ENCODE measurements at places on chromosomes 4 and X.

DNA sequence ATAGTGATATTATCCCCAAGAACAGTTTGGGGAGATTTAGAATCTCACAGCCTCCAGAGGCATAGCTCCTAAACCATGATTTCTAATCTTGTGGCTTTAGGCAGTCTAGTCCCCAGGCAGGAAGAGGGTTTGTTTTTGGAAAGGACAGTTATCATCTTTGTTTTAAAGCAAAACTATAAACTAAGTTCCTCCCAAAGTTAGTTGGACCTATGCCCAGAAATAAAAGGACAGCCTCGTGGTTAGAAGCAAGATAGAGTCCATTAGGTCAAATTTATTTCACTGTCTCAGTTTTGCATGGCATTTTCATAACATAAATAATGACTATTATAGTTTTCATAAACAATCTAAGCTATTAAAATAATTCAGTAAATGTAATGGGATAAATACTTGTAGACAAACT is 120.5 kb downstream of the MAGEC2 start:
- no peak for DNase-seq

GRCh38 chrX:153983321-153983801 is 10.8 kb downstream of the TMEM187 start:
- DNase-seq, result no peak

GRCh38 chrX:11965436-11965835 is 172.8 kb upstream of the FRMPD4 start:
- no peak for DNase-seq

- DNase-seq, result no peak
Measured at GRCh38 chr4:110669663-110670062, 46.8 kb upstream of the PITX2 start.

- no peak for DNase-seq
Measured at GRCh38 chrX:50877310-50877709, 33.2 kb upstream of the BMP15 start.

GRCh38 chr4:98638661-98639060 is 19.8 kb downstream of the TSPAN5 start:
- DNase-seq, result no peak

- no peak for DNase-seq
Measured at GRCh38 chrX:78455901-78456300, 128.5 kb upstream of the CYSLTR1 start.

- DNase-seq, result no peak
Measured at GRCh38 chrX:133881893-133882292, 103.5 kb downstream of the GPC3 start.

- DNase-seq, result no peak
Measured at GRCh38 chr4:139484783-139485311, 30.9 kb downstream of the RAB33B start.

GRCh38 chr4:82394896-82395295 is 21.1 kb upstream of the HNRNPD start:
- no peak for DNase-seq

DNA sequence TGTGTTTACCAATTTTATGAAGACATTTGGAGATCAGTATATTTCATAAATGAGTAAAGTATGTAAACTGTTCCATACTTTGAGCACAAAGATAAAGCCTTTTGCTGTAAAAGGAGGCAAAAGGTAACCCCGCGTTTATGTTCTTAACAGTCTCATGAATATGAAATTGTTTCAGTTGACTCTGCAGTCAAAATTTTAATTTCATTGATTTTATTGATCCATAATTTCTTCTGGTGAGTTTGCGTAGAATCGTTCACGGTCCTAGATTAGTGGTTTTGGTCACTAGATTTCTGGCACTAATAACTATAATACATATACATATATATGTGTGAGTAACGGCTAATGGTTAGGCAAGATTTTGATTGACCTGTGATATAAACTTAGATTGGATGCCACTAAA is 1.9 kb downstream of the FMR1 start:
- no peak for DNase-seq

- no peak for DNase-seq
Measured at GRCh38 chr4:54359919-54360650, 131.0 kb downstream of the PDGFRA start.

DNA sequence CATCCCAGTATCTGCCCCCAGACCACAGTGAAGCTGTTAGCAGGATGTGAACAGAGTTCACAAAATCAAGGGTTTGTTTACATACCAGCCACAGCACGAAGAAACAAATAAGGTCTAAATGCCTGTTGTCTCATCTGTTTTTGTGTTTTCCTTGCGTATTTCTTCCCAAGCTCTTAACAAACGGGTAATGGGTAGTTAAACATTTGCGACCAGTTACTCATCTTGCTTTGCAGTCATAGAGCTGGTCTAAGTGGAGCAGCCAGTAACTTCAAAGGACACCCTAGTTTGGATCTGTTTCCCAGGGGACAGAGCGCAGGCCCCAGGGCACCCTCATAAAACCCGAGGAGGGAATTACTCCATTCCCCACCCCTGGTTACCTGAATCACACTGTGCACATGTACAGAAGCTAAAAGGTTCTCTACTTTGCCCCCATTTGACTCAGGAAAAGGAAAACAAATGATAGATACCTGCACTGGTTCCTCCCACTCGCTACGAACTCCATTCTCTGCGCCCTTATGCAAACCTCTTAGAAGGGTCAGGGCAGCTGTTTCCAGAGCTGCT is 68.8 kb downstream of the MAML3 start:
- no peak for DNase-seq

DNA sequence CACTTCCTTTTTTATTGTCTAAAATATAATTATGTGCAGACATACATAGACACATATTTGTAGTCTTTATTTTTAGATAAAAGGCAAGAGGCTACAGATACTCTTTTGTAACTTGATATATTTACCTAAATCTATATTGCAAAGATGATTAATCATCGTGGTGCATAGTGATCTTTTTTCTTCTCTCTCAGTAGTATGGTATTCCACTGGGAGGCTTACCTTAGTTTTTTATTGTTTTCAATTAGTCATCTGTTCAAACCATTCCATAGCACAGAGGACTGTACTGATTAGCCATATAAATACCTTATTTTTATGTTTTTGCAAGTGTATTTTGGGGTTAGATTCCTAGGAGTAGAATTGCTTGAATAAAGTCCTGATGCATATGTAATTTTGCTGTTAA is 619.7 kb downstream of the GRXCR1 start:
- no peak for DNase-seq

DNA sequence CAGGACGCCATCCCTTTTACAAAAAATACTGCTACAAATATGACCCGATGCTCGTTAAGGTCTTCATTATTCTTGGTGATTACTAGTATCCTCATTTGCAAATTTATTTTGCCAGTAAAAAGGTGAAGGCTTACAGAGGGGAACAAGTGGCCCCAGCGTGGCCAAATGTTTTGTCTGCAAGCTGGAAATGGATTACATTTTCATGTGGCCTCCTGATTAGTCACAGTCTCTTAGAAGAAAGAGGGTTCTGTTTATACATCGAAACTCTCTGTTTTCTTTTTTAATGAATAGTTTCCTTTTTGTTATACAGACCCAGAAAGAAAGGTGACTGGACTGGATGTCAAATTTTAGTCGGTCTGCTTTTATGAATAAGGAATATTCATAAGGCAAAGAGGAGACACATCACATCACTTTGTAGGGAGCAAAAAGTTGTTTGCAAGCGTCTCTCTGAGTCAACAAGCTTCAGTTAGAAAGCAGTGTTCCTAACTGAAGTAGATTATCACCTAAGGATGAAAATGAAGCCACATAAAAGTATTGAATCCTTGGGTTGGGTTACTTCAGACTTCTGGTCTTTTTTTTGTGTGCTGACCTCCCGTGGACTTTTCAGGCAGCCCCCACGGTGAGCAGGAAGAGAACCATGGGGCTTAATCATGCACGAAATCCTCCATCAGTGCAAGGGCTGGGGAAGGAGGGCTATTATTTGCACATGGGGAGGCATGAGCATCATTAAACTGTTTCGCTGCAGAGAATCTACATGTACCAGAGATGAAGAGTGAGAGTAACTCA is 125.6 kb downstream of the ARSF start:
- no peak for DNase-seq

DNA sequence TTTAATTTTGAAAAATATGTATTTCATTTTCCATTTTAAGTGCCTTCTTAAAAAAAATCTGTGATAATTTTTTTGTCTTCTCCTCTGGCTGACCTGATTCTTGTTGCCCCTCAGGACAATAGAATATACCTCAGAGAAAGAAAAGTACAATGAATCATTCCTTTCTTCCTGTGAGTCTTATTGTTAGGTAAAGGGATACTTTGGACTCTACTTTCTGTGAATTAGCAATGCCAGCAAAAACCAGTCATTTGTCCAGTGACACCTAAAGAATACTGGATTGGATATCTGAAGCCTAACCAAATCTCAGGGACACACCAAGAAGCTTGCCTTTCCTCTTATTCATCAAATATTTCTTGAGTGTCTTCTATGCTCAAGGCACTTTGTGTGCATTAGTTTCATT is 102.1 kb downstream of the AREG start:
- DNase-seq, result no peak

DNA sequence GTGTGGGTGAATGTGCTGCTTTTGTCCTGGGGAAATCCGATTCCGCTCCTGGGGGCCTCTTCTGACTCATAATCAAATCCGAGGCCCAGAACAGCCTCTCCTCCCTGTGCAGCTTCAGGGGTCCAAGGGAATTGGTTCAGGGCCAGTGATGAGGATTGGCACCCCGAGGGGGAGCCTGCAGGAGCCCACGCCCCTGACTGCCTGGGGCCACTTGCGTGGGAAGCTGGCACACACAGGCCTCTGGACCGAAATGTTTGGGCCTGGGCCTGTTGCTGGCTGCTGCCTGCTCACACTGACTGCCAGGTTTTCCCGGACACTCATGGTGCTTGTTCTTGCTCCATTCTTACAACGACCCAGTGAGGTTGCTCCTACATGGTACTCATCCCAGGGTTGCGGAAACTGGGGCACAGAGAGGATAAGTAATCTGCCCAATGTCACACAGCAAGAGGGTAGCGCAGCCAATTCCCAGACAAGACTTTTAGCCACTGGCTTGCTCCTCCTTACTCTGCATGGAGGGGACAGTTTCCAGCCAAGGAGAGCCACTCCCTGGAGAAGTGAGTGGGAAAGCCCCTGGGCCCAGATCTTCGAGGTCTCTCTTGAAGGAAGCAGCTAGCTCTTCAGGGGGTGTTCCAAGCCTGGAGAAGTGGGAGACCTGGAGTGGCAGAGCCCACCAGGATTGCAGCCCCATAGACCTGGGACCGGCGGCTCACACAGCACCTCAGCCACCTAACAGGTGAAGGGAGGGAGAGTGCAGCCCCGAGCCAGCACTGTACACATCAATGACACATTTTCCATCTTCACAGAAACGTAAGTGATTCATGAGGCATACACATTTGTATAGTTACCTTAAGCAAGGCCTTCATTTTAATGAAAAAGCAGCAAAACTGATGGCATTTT is 20.3 kb downstream of the CFAP99 start:
- no peak for DNase-seq

- DNase-seq, result no peak
Measured at GRCh38 chrX:133970076-133970475, 15.3 kb downstream of the GPC3 start.

- peak; percentile 3 for DNase-seq
Measured at GRCh38 chrX:39613997-39614679, 483.6 kb downstream of the BCOR start.

GRCh38 chr4:11625211-11625610 is 196.5 kb upstream of the HS3ST1 start:
- DNase-seq, result no peak

DNA sequence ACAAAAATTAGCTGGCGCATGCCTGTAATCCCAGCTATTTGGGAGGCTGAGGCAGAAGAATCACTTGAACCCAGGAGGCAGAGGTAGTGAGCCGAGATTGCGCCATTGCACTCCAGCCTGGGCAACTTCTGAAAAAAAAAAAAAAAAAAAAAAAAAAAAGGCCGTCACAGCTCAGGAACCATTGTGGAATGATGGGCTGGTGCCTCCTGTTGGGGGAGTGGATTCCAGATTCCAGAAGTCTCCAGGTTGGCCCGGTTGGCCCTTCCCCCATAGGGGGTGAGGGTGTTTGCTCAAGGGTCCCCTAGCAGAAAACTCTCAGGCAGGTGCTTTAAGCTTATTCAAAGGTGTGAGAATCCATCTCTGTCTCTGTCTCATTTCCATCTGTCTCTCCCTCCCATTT is 11.5 kb downstream of the SH3TC1 start:
- DNase-seq, result no peak

DNA sequence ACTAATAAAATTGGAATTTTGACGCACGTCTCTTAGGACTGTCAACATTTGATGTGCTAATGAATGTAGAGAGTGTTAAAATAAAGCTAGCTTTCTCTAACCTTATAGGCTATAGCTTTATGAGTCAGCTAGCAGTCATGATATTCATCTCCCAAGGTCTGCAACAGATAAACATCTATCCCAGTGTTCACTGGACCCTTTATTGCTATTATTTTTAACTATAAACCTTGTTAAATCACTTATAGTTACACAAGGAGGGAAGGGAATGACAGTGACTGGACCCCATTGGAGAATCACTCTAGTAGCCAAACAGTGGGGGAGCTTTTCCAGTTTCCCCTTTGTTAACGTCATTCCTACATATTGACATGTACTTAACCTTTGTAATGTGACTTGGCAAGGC is 67.9 kb upstream of the SHISA3 start:
- no peak for DNase-seq

DNA sequence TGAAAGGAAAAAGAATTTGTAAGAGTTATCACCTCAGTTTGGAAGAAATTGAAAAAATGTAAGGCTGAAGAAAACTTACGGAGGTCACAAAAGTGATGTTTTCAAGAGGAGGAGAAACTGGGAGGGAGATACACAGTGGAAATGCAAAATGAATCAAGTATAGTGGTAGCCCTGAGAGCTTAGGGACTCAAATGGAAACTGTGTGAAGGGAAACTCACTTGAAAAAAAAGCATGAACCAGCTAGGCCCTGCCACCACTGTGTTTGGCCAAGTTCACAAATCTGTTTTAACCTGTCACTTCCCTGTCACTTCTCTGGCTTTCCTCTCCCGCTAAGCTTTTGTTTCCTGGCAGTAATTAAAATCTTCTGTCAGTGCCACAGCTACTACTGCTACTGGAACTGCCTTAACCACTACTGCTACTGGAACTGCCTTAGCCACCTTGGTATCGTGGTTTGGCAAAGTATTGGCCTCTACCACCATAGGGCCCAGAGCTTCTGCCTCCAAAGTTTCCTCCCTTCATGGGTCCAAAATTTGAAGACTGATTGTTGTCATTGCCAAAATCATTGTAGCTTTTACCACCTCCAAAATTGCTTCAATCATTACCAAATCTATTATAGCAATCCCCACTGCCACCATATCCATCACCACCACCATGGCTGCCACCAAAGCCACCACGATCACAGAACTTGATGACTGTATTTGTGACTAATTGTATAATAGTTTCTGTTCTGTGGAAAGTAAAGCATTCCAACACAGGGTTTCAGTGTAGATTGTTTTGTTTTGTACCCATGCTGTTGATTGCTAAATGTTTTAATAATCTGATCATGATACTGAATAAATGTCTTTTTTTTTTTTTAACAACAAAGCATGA is 41.5 kb downstream of the SMARCA5 start:
- DNase-seq, result no peak

DNA sequence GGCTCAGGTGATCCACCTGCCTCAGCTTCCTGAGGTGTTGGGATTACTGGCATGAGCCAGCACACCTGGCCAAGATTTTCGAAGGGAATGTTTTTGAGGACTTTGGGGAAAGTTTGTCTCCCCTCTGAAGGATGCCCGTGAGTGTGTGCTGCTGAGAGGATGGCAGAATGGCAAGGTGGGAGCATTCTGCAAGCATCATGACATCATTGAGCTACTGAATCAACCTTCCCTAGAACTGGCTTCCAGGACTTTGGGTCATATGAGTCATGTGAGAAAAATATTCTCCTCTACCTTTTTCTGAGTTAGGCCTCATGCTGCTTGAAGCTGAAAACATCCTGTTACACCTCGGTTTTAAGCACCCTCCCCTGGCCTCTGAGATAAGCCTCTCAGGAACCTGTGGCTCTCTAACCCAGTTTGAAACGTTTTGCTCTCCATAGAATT is 31.0 kb downstream of the TMEM131L start:
- peak; percentile 49 for DNase-seq

Data from activated CD4-positive, alpha-beta T cell treated with anti-CD3 and anti-CD28 coated beads, Interleukin-2, amount 50 U/mL, for 1 hour (primary cell).